SHP77 (cell line): ENCODE measurements at places on chromosomes 3 and 15.

- DNase-seq = no peak
Observed at GRCh38 chr3:67662733-67663132, 8.3 kb upstream of the SUCLG2 start.

GRCh38 chr15:38088971-38089370 is 154.5 kb downstream of the TMCO5A start:
- DNase-seq = no peak

GRCh38 chr15:90230071-90230494 is 3.7 kb downstream of the CIB1 start:
- no peak for DNase-seq

DNA sequence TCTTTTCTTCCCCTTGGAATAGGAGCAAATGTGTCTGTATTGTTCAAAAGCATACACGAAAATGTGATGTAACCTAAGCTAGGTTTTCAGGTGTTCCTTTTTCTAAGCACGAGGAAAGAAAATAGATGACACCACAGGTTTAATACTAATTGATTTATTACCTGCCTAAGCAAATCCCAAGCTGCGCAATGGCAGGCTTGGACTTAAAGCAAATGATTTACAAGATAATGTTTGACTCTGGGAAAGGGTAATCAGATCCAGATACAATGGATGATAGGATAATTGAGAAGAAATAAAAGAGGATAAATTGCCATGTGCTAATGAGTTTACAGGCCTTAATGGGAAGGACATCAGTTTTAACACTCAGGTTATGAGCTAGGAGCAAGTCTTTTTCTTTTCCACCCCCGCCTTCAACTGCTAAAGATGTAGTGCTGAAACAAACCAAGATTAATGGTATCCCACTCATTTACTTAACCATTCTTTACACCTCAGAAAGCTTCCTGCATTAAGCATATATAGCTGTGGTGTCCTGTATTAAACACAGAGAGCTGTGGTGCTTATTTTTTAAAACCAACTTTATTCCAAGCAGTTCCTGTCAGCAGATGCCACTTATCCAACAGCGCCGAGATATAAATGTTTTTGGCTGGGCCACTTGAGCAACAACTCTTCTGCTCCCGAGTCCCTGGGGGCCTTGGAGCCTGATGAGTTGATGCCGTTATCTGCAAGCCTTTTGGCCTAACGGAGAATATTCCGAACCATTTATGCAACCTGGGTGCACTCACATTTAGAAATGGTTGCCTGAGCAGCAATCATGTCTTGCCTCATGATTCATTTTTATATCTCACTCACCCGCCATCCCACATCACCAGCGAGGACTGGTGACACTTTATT is 205.5 kb downstream of the MECOM start:
- no peak for DNase-seq

DNA sequence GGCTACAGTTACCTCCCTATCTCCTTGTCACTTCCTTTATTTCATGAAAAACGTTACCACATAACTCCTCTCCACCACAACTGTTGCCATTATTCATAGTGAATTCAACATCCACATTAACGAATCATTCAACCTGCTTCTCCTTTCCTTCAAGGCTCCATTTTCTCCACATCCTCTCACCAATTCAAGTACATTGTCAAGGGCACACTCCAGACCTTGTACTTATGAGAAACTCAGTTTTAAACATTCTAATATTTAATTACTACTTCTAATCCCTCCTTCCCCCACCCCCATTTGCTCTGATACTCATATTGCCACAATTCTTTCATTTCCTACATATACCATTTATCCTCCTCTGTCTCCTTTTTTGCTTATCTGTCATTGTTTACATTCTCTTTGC is 871.2 kb downstream of the TUSC7 start:
- no peak for DNase-seq

GRCh38 chr3:108403686-108404345 is 106.6 kb downstream of the MYH15 start:
- DNase-seq = no peak

DNA sequence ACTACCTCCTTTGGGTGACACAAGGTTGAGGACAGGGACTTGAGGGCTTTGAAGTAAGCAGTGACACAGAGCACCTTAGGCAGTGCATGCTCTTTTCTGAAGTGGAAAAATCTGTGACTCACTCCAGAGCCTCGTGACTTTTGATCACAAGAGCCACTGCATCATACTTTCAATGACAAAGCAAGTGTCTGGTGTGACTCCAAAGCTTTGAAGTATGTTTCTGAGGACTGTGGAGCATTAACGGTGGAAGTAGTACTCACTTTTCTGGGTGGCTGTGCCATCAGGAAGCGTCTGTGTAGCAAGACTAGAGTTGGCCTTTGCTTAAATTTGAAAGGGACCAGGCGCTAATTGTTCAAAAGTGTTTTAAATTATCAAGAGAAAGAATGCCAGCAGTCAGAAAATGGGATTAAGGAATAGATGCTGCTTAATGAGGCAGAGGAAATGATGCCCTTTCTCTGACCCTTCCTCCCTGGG is 210.7 kb upstream of the TRIM42 start:
- DNase-seq = no peak

GRCh38 chr15:98561169-98561941 is 87.0 kb upstream of the IGF1R start:
- no peak for DNase-seq

DNA sequence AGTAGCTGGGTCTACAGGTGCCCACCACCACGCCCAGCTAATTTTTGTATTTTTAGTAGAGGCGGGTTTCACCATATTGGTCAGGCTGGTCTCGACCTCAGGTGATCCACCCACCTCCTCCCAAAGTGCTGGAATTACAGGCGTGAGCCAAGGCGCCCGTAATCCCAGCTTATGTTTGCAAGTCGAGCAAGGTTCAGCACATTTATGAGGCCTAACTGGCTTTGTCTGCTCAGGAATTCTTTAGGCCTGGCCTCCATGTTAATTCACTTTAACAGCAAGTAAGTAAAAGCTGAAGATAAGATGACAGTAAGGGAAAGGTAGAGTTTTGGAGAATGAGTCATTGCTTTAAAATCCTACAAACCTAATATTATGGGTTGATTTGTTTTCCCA is 24.6 kb downstream of the SIDT1 start:
- DNase-seq = no peak

DNA sequence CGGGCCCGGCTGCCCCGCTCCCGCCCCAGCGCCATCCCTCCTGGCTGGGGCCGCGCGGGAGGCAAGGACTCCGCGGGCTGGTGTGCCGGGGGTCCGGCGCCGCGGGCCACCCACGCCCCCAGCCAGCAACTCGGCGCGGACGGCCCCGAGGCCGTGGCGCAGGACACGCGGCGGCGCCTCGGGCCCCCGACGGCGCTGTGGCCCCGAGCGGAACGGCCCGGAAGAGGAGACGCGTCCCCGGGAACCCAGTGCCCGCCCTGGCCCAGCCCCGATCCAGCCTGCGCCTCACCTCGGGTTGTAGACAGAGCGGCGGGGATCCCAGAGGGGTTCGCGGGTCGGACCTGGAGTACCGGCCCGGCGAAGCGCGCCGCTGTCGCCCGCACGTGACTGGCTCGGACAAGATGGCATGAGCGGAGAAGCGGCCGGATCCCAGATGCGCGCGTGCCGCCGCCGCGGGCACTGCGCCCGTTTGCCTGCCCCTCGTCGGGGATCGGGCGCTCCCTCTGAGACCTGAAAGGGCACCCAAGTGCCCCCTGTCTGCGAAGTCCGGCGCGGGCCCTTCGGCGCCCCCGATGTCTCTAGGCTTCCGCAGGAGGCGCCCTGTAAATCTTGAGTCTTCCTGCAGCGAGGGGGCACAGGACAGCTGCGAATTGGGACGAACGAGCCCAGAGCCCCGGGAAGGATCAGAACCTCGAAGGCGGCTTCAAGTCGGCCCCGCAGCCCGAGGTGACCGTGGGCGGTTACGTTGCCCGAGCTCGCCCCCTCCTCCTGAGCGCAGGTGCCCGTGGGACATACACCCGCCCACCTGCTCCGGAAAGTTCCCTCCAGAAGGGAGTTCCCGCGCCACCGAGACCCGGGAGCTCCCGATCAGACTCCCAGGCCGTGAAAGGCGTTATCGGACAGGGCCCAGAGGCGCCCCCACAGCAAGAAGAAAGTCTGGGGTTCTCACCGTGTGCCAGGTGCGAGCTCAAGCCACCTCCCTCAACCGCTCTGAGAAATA is 598 bp upstream of the SFMBT1 start:
- DNase-seq = no peak

- no peak for DNase-seq
Observed at GRCh38 chr3:13577181-13578121, 28.5 kb downstream of the FBLN2 start.
